CD8-positive, alpha-beta T cell (primary cell): ENCODE measurements at places on chromosomes 5 and 9.

- DNase-seq: no peak
These were observed 672.1 kb upstream of the RIOK2 start for GRCh38 chr5:97854871-97855762.

- no peak for DNase-seq
These were observed 2.9 kb downstream of the ARL14EPL start for GRCh38 chr5:116035123-116035522.

GRCh38 chr9:98955259-98955658, 11.6 kb downstream of the COL15A1 start:
- DNase-seq: no peak

DNA sequence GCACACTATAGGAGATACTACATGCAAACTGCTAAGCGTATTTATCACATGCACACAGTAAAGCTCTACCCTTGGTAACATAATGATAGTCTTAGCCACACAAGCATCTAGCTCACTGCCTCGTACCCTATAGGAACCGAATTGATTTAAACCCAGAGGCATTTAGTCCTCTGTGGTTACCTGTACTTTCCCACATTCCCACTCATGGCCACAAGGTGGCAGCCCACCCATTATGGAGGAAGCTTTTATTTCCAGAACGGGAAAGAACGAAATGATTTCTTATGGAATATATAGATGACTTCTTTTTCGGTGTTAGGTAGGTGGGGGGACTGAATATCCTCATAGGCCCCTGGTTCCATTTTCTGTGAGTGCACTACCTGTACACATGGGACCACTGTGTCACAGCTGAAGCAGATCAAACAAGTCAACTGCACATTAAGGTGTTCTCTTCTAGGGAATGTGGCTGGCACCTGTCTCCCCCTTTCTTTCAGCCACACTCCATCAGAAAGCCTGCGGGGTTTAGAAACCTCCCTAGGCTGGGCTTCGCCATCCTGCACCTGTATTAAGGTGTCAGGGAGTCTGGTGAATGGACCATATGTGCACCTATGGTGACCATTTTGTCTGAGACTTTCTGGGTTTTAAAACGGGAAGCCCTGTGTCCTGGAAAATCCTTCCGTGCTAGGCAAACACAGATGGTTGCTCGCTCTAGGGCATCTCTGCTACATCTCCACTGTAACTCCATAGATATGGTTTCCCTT, 313.2 kb downstream of the SLIT3 start:
- peak; percentile 45 for DNase-seq

- no peak for DNase-seq
These were observed 44.3 kb upstream of the BICD2 start for GRCh38 chr9:92808726-92809451.

GRCh38 chr5:154714266-154714986, 40.8 kb upstream of the LARP1 start:
- peak; percentile 12 for DNase-seq

GRCh38 chr9:8254541-8254940, 455.0 kb upstream of the DMAC1 start:
- DNase-seq: no peak

DNA sequence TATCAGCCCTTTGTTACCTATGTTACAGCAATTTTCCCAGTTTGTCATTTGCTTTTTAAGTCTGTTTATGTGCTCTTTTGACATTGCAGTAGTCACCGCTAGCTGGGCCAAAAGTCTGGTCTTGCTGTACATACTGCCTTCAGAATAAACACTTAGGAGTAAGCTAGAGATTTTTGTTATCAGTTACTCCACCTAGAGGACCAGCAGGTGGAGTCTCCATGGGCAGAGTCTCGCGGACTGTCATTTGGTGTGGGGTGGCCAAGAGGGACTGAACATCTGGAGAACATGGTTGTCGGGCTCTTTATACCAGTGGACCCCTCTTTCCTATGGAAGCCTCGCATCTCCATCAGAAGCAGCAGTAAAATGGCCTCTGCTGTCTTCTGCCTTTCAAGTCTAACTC, 10.8 kb upstream of the MGAT1 start:
- DNase-seq: no peak

DNA sequence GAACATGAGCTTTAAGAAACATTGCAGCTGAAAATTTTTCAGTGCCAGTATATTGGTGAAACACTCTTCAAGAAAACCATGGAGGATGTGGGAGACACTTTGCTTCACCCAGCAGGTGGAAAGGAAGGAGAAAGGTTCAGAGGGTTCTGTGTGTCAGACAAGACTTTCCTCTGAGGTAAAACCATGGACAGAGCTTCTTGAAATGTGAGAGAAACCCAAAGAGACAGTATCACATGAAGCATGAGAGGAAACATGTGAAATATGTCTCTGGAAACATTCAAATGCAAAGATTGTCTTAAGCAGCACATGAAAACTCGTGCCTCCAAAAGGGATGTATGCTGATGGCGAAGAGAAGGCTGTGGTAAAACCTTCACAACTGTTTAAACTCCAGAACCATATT, 368.9 kb upstream of the ST8SIA4 start:
- no peak for DNase-seq

DNA sequence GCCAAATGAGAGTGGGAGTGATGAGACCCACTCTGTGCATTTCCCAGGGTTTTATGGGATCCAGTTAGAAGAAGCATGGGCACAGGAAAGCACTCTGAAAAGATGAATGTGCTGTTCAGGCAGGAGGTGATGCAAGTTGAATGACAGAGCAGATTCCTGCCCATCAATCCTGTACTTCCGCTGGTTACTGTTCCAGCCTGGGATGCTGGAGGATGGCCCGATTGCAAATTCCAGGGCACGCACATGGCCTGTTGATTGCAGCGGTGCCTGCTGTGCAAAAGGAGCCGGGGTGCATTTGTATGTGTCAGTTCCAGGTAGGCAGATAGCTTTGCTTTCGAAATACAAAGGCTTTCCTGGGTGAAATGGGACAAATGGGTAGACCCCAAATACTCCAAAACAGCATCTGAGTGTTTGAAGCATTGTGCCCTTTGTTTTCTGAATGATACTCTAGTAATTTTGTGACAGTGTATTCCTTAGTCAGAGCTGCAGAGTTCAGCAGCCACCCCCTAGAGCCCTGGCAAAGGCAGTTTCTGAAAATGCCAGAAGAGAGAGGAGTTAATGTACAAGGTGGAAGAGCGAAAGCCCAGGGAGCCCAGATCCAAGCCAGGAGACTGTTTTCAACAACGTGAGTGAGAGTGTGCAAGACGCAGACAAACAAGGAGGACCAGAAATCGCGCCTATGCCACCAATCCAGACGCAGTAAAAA, 454.2 kb upstream of the CLINT1 start:
- DNase-seq: no peak

DNA sequence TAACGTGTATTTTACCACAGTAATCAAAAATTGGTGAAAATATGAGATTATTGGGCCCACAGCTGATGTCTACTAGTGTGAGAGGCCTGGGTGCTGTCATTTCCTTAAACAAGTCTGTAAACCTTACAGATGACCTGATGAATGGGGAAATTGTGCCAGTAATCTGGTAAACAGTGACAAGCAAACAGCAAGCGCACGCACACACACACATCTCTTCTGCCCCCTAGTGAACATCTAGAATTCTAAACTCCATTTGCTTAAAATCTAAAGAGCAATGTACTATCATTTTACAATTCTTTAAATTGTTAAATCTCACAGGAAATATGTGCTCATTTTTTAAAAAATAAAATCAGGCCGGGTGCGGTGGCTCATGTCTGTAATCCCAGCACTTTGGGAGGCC, 7.5 kb upstream of the RAPGEF1 start:
- no peak for DNase-seq
